ENCODE measurements at places on chromosomes 4 and X.

DNA sequence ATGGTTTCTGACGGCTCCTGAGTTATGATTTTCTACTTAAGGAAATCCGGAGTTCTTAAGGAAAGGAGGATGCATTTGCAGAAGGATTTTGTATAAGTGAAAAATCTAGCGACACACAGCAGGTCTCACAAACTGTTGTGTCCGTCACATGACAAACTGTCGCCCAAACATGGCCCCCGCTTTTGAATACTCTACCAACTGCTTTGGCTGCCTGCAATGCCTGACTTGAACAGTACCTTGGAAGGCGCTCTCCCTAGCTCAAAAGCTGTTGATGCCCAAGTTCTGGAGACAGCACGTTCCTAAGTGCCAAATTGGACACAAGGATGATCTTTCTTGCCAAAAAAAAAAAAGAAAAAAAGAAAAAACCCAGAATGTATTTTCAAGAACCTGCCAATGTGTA is 103.2 kb downstream of the ENPP6 start:
- no peak for DNase-seq

DNA sequence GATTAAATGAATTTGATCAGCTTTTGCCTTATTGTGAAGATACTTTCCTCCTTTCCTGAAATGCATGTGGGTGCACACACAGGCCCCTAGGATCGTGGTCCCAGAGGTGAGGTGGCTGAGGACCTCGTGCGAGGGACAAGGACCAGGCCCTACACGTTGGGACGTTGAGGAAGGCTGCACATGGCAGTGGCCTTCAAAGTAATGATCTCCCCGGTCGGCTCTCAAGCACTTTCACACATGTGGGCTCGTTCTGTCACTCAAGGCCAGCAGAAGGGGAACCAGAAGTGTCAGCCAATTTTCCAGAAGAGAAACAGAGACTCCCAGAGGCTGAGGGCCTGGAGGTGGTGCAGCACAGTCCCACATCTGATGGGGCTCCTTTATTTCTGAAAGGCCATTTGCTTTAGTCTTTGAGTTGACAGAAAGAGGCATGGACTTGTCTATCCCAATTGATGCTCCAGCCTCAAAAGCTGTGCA is 196.8 kb downstream of the AFAP1 start:
- no peak for DNase-seq

- no peak for DNase-seq
Observed at GRCh38 chr4:80587871-80588385, 252.4 kb downstream of the CFAP299 start.

DNA sequence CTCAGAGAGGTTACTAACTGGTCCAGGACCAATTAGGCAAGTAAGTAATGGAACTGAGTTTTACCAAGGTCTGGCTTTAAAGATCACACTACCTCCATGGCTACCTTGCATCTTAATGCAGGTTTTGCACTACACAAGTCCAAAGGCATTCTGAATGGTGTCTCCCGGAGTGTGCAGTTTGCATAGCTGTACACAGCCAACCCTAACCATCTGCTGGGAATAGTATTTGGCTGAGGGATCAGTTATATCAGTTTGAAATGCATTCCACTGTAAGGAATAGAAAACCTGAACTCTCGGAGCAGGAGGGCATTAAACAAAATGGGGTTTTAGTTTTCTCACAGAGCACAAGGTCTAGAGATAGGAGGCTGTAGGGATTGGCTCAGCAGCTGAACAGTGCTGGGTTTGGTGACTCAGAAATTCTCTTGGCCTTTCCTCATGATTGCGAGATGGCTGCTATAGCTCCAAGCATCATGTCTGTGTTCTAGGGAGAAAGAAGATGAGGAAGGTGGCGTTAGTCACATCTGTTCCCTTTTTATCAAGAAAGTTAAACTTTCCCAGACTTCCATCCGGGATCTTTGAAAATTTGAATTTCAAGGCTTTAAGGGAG is 177.1 kb downstream of the NHS start:
- peak; percentile 59 for DNase-seq

DNA sequence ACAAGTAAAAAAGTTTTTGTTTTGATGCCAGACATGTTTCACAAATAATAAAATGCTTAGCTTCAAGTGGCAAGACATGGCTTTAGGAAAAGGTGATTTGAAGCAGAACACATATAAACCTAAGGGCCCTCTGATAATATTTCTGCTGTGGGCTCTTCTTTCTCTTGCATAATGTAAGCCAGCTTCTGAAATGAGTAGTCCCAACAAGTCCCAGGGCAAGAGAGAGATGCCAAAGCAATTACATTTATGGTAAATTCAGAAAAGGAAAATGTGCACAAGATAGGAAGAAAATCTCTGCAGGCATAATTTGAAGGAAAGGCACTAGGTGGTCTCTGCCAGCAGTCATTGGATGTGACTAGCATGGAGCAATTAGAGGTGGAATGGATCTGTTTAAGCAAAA is 170.8 kb upstream of the GALNT7 start:
- no peak for DNase-seq

DNA sequence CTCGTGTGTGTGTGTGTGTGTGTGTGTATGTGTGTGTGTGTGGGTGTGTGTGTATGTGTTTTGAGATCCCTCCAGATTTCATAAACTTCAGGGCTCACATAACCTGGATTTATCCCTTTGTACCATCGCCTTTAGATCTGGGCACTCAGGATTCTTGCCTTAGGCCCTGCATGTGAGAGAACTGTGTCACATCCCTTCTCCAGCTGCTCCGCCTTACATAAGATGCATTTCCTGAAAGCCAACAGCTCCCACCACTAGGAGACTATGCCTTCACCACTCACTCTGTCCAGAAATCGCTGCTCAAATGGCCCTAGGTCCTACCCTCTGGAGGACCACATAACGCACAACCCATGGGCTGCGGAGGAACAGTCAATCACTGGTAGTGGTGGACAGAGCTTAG is 348.8 kb downstream of the CCSER1 start:
- no peak for DNase-seq

GRCh38 chr4:122749704-122750454 is 17.4 kb downstream of the BBS12 start:
- DNase-seq = no peak

GRCh38 chrX:19879735-19880378 is 7.5 kb downstream of the SH3KBP1 start:
- DNase-seq = no peak

- no peak for DNase-seq
Observed at GRCh38 chr4:43990963-43991362, 457.6 kb downstream of the KCTD8 start.

- DNase-seq = peak; percentile 26
Observed at GRCh38 chrX:14920196-14920595, 47.0 kb downstream of the MOSPD2 start.

- DNase-seq = no peak
Observed at GRCh38 chr4:15291122-15291521, 136.7 kb upstream of the C1QTNF7 start.

DNA sequence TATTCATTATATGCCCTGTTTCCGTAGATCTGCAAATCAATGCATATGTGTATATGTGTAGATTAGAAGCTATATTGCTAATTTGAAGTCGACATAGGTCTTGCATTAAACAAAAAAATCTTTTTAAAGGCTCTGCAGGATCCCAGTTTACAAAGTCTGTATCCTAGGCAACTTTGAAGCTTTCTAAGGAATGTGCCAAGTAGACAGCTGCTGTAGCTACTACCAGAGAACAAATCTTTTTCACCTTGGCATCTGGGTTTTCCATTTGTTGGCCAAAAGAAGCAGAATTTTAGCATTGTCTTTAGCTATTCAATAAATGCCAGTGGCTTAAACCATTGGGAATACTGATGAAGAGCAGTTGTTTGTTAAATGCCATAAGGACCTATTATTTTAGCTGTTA is 88.0 kb downstream of the NAA11 start:
- no peak for DNase-seq

DNA sequence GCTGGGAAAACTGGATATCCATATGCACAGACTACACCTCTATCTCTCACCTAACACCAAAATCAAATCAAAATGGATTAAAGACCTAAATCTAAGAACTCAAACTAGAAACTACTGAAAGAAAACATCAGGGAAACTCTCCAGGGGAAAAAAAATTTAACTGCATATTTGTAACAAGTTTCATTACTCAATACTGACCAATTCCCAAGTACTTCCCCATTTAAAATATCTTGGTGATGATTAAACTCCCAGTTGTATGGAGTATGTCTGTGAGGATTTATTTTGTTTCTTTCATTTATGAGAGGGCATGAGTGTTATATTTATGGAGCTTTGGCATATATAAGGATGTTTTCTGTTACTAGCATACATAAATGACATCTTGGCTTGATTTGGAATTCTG is 112.3 kb upstream of the IL15 start:
- DNase-seq = peak; percentile 14

- DNase-seq = no peak
Observed at GRCh38 chr4:127978930-127979329, 13.7 kb downstream of the ABHD18 start.

- peak; percentile 83 for DNase-seq
Observed at GRCh38 chrX:134868771-134869495, 121.9 kb upstream of the SMIM10 start.

GRCh38 chr4:42048394-42048793 is 58.1 kb downstream of the SLC30A9 start:
- peak; percentile 72 for DNase-seq

DNA sequence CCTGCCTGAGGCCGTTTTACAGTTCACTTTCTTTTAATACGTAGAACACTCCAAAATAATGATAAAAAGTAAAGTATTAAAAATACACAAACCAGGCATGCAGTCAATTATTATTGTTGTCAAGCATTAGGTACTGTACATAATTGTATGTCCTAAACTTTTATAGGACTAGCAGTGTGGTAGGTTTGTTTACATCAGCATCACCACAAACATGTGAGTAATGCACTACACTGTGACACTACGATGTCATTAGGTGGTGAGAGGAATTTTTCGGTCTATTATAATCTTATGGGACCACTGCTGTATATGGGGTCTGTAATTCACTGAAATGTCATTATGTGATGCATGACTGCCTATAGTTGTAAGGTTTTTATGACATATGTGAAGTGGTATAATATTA is 149.5 kb upstream of the SH3RF1 start:
- no peak for DNase-seq

GRCh38 chr4:169566021-169566818 is 46.2 kb downstream of the NEK1 start:
- peak; percentile 79 for DNase-seq

- DNase-seq = no peak
Observed at GRCh38 chr4:67124716-67125115, 420.6 kb downstream of the CENPC start.

GRCh38 chr4:92885632-92886031 is 581.9 kb downstream of the GRID2 start:
- DNase-seq = no peak

DNA sequence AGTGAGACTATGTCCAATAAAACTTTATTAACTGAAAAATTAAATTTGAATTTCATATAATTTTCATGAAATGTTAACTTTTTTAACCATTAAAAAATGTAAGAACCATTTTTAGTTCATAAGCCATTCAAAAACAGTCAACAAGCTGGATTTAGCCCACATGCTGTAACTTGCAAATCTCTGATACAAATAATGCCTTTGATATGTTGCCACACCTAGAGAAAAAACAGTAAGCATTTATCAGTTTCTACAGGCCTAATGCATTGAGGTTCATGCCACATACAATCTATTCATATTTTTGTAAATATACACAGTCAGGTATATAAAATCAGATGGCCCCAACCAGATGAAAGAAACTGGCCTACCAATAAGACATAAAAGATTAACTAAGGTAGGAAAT is 52.8 kb downstream of the LCORL start:
- no peak for DNase-seq

DNA sequence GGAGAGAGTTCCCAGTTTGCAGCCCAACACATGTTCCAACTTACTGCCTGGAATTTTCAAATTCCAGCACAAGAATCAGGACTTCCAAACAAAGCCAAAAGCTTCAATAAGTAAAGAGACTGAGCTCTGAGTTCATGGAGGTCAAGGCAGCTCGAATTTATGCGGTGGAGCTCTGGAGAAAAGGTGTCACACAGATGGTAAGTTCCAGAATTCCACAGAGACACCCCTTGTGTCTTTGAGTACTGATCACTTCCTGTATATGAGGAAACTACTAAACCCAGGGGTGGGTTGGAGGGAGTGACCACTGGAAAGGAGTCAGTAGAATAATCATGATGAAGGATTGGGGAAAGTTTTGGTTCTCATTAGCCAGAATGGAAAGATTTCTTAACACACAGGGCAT is 118.5 kb upstream of the GUCY1A1 start:
- no peak for DNase-seq

- no peak for DNase-seq
Observed at GRCh38 chr4:5191831-5192230, 140.6 kb downstream of the STK32B start.

GRCh38 chr4:106615961-106616360 is 247.4 kb upstream of the GIMD1 start:
- DNase-seq = no peak

DNA sequence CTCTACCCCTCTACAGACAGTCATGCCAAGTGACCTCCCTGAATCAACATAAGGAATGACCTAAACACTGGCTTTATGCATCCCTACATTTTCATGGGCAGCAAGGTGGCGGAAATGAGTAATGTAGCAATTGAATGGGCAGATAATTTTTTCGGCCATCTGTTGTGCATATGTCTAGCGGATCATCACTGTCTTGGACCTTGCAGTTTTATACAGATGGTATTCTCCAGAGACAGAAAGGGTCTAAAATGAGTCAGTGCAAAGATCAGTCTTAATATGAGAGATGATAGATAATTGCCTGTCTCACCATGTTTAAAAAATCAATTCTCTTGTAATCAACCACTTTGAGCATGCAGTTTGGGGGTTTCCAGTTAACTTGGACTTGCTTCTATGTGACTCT is 177.3 kb upstream of the DKK2 start:
- peak; percentile 1 for DNase-seq

- no peak for DNase-seq
Observed at GRCh38 chr4:169015186-169015623, 5.2 kb upstream of the CBR4 start.

GRCh38 chrX:13936521-13937225 is 93.0 kb downstream of the GEMIN8 start:
- no peak for DNase-seq

DNA sequence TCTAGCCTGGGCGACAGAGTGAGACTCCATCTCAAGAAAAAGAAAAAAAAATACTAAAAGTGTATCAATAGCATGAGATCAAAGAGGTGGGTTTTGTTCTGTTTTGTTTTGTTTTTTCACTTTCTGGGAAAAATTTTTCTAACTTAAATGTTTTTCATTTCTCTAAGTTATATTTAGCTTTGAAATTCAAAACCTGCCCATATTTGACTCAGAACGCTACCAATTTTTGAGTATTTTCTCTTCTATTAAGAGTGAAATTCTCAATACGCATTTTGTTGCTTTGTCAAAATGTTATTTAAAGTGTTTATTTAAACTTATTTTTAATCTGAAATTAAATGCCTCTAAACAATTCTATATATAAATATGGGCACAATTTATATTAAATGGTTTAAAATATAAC is 39.6 kb downstream of the GSTCD start:
- no peak for DNase-seq

DNA sequence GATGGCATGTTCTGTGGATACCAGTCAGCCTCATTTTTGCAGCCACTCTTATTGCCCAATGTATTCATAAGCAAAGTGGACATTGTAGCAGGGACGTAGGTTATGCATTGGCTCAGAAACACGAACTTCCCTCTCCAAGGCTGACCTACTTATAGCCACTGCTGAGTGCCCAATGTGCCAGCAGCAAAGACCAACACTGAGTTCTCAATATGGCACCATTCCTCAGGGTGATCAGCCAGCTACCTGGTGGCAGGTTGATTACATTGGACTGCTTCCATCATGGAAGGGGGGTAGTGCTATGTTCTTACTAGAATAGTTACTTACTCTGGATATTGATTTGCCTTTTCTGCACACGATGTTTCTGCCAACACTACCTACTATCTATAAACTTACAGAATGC is 306.9 kb downstream of the KCNIP4 start:
- no peak for DNase-seq

- DNase-seq = no peak
Observed at GRCh38 chr4:166290426-166290825, 417.4 kb downstream of the TLL1 start.

Measured in fibroblast of pulmonary artery (primary cell).